ENCODE measurements at places on chromosomes 3 and 15. TPM values are rescaled to one million over a fixed set of nuclear protein-coding genes. Genes with fewer than 3 reads are reported as not detected.

- H3K36me3 ChIP-seq: no peaks in the 10 kb centered on the region
- no peak for DNase-seq
- peaks cover 4% of the 10 kb centered on the region for H3K4me1 ChIP-seq
- peaks cover 17% of the 10 kb centered on the region for H3K27me3 ChIP-seq
- H3K4me3 ChIP-seq: no peak overlapping the region
- H3K27ac ChIP-seq: no peak overlapping the region
Observed at GRCh38 chr3:10695595-10696285, 120.3 kb upstream of the SLC6A11 start.

DNA sequence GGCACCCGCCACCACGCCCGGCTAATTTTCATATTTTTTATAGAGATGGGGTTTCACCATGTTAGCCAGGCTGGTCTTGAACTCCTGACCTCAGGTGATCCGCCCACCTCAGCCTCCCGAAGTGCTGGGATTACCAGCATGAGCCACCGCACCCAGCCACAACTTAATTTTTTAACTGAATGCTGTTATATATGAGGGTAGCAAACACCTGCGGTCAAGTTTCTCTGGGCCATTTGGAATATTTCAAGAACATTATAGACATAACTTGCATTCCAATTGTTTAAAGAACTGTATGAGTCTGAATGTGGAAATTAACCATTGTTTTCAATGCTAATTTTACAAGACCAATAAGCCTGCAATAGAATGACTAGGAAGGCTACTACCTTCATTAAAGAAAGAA lies 35.7 kb upstream of the GOLGA8B start:
- H3K4me3 ChIP-seq: no peak overlapping the region
- no peaks in the 10 kb centered on the region for H3K27me3 ChIP-seq

- peaks cover 6% of the 10 kb centered on the region for H3K27me3 ChIP-seq
- H3K4me3 ChIP-seq: no peak overlapping the region
- no peak overlapping the region for H3K27ac ChIP-seq
Observed at GRCh38 chr15:79170256-79170664, 79.7 kb upstream of the RASGRF1 start.

GRCh38 chr15:77476995-77477394 lies 56.3 kb downstream of the HMG20A start:
- peaks cover 25% of the 10 kb centered on the region for H3K36me3 ChIP-seq
- H3K4me3 ChIP-seq: no peak overlapping the region
- no peak overlapping the region for H3K27ac ChIP-seq
- peaks cover 44% of the 10 kb centered on the region for H3K4me1 ChIP-seq

The PTX3 gene
- total RNA-seq: 0.13 TPM

The P3H2 gene
- 1.5 TPM for total RNA-seq

The PXYLP1 gene
- total RNA-seq: 4.4 TPM
